ENCODE measurements at places on chromosomes 3 and 15.

DNA sequence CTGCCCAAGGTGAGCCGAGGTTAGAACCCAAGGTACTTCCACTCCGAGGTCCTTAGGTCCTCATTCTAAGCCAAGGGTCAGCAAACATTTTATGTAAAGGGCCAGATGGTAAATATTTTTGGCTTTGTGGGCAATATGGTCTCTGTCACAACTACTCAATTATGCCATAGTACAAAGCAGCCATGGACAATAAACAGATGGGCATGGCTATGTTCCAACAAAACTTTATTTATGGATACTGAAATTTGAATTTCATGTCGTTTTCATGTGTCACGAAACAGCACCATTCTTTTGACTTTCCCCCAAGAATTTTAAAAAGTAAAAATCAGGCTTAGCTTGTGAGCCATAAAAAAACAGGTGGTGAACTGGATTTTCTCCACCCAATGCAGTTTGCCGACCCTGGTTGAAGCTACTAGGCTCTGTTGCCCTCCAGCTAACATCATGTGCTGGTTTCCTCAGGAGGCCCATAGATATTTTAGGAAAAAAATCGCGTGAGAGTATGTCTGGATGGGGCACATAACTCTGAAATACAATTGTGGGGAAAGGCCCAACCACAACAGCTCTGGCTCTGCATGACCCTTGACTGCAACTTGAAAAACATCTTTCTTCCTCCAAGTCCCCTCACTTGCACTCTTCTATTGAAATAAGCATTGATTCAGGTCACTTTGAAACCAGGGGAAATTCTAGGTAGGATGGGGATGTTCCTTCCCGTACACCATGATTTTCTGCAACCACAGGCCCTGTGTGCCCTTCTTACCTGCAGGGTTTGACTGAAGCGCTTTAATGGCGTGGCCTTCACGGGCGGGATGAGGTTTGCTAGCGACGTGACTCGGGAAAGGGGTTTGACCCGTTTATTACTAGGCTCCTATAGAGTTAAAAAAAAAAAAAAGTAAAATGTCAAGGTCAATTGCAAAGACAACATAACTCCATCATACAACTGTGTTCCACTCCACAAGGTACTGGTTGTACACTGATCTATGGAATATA, 28.5 kb downstream of the ARHGEF3 start:
- no peak for DNase-seq

DNA sequence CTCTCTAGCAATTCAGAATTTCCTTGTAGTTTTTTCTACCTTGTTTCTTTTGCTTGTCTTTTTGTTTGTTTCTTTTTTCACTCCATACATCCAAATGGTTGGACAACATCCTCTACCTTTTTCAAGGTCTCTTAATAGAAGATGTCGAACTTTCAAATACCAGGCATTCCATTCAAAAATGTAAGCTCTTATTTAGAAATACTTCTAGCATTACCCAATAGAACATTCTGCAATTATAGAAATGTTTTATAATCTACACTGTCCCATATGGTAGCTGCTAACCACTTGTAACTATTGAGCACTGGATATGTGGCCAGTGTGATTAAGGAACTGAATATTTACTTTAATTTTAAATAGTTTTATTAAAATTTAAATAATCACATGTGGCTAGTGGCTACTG, 196.2 kb upstream of the MRPL3 start:
- DNase-seq, result no peak

GRCh38 chr3:44342176-44342790, 3.7 kb downstream of the TCAIM start:
- DNase-seq, result no peak

DNA sequence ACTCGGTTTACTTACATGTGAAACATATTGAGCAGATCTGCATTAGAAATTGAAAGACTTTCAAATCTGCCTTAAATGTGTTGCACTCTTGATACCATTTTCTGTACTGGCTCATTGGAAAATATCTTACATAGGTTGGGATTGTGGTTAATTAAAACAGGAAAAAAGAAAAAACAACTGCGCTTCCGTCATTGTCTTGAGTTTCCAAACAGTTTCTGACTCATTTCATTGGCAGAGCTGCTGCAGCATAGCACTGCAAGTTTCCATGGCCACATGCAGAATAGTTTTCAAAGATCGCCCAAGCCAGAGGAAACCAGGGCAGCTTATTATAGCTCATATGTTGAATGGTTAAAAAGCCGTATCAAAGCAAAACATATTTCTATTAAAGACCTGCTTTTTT, 446.6 kb upstream of the BCHE start:
- DNase-seq, result no peak

DNA sequence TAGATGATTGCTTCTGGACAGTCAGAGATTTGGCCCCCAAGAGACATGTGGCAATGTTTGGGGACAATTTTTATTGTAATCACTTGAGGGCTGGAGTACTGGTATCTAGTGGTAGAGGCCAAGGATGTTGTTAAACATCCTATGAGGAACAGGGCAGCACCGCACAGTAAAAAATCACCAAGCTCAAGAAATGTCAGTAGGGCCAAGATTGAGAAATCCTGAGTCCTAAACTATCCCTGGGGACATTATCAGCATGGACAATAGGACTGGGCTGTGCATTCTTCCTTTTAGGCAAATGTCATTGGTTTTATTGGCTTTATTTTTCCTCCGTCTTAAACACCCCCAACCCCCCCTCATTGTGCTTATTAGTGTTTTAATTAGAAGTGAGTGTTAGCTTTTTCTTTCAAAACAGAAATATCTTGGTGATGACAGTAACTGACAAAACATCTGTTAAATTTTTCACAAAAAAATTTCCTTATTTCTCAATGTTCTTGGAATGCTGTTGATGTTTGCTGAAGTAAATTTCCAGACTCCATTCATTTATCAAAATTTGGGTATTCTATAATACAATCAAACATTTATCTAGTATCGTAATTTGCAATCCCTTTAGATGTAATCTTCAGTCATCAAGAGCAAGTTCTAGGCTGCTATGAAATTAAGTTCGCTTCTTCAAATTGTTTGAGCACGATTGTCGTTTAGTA, 944.4 kb downstream of the VGLL3 start:
- no peak for DNase-seq

DNA sequence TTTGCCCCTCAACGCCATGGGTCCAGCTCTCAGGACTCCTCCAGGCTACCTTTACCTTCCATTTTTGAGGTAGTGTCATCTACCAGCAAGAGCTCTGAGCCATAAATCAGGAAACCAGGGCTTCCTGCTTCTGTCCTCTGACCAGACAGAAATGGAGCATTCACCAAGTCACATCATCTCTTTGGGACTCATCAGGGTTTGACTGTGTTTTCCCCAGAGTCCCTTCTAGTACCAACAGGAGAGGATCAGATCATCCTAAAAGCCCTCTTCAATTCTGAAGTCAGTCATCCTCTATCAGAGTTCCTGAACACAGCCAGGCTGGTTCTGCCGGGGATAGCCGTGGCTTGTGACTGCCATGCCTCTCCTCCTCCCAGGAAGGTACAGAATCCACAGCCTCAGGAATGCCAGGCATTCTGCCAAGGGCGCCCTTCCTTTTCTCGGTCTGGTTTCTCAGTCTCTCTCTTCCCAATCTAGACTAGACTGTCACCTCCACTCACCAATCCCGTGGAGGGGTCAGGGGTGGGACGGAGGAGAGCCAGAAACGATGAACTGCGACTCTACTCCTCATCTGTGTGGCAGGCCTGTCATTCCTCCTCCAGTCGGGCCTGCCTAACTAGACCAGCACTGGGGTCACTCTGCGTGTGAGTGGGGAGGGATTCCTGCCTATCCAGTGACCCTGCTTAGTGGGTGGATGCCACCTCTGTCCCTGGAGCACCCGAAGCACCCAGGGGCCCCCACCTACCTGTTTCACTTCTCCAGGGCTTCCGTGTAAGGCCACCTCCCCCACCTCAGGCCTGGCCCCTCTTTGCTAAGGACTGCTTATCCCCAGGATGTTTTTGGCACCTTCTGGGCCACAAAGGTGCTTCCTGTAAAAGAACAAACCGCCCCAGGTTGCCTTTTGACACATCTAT, 30.9 kb downstream of the CCNL1 start:
- DNase-seq, result no peak

- no peak for DNase-seq
Observed at GRCh38 chr15:62618846-62619504, 423.6 kb upstream of the TPM1 start.

DNA sequence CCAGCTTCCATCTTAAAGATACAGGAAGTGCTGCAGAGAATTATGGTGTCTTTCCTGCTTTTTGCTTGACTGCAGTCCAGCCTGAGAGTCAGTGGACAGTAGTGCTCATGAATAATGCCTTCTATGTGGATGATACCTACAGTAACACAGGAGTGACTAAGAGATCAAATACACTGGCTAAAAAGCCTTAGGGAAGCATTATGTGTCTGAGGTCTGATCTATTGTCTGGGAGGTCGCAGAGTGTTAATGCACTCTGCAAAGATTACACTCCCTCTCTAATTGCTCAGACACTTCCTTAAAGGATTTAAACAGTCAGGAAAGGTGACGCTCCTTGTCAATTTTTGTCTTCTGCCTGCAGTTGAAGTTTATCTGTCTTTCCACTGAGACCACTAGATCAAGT, 183.6 kb downstream of the MCTP2 start:
- no peak for DNase-seq

GRCh38 chr3:62839748-62840147, 35.5 kb downstream of the CADPS start:
- no peak for DNase-seq

GRCh38 chr3:194995334-194995733, 275.6 kb downstream of the XXYLT1 start:
- no peak for DNase-seq

GRCh38 chr15:99321468-99321867, 70.2 kb downstream of the LRRC28 start:
- no peak for DNase-seq

DNA sequence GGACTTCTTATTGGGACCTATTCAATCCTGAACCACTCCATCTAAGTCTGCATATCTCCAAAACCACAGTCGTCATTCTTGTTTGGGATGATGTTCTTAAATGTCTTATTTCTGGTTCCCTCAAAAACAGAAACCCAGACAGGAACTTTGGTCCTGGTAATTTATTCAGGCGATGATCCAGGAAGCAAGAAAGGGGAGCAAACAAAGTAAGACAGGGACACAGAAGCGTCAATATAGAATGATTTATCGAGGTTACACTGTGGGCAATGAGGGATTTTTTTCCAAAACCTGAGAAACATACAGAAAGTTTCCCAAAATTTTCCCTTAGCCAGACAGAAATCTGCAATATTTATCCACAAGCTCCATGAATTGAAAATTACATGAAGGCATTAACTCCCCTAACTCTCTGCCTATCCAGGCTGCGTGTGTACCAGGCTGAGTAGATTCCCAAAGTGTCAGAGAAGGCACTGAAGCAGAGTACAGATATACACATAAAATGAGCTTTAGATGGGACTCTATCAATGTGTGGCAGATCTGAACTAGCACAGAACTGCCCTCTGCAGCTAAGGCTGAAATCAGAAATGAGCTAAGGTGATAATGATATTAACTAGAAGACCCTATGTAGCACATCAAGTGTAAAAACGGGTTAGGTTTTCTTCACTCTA, 43.2 kb downstream of the TP63 start:
- DNase-seq, result no peak

GRCh38 chr3:81765400-81765799, 4.0 kb upstream of the GBE1 start:
- DNase-seq, result no peak

DNA sequence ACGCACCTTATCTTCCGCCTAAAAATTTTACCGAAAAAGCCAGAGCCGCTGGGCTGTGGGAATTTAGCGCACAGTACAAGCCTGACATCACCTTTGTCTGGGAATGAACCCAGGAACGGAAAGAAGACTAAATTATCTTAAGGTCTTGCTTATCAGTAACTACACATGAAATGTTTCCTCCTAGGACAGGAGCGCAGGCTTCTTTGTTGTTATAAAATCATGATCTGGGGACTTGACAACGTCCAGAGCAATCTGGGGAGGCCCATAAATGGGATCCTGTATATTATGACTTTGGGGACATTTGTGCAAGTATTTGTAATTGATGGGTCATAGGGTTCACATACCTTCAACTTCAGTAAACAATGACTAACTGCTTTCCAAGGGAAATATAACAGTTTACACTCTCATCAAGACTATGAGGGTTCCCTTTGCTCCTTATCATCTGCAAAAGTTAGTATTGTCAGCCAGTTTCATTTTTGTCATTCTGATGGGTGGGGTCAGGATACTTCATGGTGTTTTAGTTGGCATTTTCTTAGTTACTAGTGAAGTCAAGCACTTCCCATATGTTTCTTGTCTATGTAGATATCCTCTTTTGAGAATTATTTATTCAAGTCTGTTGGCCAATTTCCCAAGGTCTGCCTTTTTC, 213.9 kb upstream of the PFN2 start:
- no peak for DNase-seq

GRCh38 chr3:45557886-45558285, 36.7 kb upstream of the LIMD1 start:
- DNase-seq, result no peak

DNA sequence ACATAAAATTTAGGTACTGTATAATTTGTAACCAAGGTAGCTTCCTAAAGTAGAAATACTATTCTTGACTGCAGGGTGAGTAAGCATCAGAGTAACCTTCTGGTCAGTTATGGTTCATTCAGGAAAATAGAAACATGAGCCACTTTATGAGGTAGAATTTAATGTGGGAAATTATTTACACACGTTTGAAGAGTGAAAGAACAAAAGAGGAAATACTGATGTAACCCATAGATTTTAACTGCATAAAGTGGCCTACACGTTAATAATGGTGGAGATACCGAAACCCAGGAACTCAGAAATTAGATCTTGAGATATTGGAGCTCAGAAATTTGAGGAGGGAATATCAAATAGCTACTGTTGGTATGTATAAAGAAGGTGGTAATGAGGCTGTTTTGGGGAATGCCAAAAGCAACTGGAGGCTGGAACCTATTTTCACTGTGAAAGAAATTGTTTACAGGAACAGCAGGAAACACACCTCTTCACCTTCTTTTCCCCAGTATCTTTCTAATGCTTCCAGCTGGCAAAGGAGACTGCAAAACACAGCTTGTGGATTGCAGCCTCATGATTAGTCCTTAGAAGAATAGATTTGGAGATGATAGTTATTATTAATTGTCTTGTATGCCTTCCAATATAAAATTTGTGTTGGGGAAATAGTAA, 216.1 kb downstream of the DOCK3 start:
- DNase-seq, result no peak

DNA sequence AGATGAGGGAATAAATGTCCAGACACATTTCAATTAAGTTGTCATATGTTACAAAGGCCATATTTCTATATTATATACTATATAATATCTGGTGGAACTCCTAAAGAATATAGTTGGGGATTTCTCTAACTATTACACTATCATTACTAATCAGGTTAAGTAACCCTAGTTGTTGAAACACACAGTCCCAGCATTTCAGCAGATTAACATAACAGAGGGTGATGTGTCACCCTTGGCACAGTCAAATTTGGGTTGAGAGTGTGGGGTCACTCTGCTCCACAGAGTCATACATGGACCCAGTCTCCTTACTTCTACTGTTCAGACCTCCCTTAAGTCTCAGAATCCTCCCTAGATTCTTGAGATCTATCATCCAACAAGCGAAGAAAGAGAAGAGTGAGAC, 496.4 kb upstream of the MDFIC2 start:
- DNase-seq, result no peak

Data from mesothelial cell of epicardium (in vitro differentiated cells).